Stimulated activated CD8-positive, alpha-beta memory T cell treated with anti-CD3 and anti-CD28 coated beads, Interleukin-4, amount 100 ng/mL, for 48 hours (primary cell): ENCODE measurements at places on chromosomes 4 and X.

DNA sequence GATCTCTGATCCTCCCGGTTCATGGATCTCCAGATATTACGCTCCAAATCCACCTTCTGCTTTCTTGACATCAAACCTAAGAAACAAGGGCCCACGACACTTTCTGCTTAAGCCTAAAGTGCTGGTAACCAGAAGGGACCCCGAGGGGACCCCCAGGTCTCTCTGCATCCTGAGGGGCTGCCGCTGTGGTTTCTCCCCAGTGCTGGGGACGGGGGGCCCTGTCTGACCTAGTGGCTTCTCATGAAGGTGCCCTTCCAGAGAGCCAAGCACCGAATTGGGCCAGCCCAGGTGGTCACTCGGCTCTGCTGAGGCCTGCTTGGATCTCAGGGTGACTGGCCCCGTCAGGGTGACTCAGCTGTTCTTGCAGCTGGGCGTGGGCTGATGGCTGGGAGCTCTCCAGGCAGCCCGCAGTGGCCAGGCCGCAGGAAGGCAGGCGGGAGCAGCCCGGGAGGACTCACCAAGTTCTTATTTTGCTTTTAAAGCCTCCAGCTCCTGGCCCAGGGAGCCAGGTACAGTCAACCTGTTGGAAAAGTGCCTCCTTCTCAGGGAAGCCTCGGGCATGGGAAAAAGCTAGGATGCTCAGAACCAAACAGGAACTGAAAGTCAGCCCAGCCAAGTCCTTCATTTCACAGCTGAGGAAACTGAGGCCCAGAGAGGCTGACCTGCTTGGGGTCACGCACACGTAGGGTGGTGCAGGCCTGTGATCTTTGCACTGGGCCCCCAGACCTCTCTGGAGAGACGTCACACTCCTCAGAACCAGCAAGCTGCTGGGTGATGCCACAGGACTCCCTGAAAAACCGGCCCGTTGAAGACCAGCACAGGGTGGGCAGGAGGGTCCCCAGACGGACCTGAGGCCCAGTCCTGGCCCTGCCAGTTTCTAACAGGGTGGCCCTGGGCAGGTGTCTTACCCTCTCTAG lies 16.7 kb downstream of the BLOC1S4 start:
- DNase-seq: no peak

DNA sequence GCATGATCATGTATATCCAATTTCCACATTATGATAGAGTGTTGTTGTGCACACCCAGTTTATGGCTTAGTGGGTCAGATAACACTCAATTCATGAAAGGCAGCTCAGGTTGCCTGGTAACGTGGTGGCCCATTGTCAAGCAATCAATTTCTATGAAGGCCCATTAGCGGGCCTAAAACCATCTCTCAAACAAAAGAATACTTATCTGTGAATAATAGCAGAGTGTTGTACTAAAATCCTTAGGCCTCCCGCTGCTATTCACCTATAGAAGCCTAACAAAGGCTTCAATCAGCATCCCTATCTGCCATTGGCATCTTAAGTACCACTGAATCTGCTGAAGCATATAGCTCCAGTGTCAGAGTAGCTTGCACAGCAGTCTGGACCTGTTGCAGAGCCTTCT lies 849.6 kb upstream of the POU3F4 start:
- no peak for DNase-seq

DNA sequence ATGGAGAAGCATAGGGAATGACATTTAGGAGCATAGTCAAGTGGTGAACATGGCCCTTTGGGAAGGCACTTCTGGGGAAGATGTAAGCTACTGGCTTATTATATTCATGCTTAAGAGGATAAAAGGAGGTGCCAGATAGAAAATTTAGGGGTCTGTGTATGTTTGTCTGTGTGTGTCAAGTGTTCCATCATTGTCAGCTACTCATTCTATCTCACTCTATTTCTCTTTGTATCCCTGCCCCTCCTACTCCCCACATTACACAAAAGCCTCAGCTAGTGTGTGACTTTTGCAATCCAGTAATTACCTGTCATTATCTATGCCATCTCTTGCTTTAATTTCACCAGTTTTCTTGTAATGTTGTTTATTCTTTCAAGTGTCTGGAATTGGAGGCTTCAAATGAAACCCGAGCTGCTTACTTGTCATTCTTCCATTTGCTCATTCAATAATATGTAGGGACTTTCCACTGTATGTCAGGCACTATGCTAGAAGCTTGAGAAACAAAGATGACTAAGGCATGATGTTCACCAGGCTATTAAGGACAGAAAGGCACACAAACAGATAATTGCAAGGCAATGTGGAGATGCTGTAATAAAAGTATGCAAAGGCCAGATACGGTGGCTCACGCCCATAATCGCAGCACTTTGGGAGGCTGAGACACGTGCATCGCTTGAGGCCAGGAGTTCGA lies 229.8 kb upstream of the TEX13C start:
- no peak for DNase-seq

DNA sequence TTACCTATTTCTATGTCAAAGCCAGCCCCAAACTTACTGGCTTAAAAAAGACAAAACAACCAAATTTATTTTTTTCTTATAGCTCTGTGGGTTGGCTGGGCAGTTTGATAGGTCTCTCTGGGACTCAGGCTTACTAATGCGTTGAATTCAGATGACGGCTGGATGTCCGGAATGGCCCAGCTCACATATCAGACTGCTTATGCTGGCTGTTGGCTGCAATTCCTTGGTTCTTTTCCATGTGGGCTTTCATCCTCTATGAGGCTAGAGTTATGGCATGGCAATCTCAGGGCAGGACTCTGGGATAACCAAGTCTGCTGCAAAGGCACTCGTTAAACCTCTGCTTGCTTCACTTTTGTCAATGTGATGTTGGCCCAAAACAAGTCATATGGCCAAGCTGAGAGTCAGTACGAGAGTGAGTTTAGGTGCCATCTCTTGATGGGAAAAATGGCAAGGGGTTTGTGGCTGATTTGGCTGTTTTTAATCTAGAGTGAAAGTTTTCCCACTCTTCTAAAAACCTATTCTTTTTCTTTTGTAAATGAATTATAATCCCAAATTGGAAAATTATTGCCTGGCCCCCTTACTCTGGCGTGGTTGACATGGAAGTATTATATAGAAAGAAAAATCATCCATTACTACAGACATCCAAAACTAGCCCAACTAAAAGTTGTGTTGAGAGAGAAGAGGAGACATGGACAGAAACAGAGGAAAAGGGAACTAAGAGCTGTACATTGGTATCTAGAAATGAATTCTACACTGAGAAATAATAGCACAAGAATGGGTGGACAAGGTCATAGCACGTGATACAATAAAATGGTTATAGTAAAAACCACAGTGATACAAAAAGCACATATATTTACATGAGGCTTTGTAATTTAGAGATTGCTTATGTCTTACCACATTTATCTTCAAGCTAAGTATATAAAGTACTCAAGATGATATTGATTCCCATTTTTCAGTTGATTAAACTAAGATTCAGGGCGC lies 6.6 kb downstream of the PRIMPOL start:
- DNase-seq: no peak

DNA sequence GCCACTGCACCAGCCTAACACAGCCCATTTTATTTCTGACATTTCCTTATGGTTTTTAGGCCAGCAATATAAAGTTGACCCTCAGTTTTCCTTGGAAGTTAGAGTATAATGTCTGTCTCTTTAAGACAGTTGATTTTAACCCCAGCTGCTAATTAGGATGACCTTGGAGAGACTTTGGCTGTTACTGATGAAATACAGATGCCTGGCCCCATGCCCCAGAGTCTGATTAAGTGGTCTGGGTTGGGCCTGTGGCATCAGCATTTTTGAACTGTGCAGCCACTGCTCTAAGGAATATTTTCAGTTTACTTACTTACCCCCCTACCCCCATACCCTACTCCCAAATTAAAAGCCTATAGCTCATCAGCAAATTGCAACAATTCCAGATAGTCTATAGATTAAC lies 85.8 kb downstream of the DCLK2 start:
- no peak for DNase-seq

DNA sequence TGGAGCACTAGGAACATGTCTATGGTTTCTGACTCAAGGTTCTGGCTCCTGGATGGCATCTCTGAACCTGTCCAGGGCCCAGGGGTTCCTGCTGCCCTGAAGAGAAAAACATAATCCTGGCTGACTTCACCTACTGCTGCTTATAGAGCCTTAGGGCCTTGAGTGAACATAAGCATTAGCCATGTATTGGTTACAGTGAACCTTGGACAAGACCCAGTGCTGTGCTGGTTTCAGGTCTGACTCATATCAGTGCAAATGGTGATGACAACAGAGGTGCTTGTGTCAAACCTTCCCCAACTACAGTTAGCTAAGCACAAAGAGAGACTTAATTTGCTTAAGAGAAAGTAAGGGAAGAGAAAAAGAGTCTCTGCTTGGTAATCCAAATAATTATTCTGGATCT lies 1047.2 kb downstream of the GLUD2 start:
- no peak for DNase-seq

GRCh38 chrX:12443534-12444098 lies 305.3 kb downstream of the FRMPD4 start:
- DNase-seq: no peak

GRCh38 chr4:81282131-81282530 lies 67.1 kb upstream of the PRKG2 start:
- DNase-seq: no peak

GRCh38 chr4:186953599-186954260 lies 230.1 kb upstream of the FAT1 start:
- no peak for DNase-seq

- DNase-seq: no peak
These were observed 51.6 kb downstream of the MAML3 start for GRCh38 chr4:140102421-140102820.

- no peak for DNase-seq
These were observed 9.8 kb upstream of the TIGD2 start for GRCh38 chr4:89101256-89102161.

GRCh38 chr4:153788413-153789276 lies at the start of gene SFRP2:
TSS of gene SFRP2 (minus strand) at chr4:153789083. CDS start at chr4:153788835, 248 bp downstream.
- peak; percentile 28 for DNase-seq
